ENCODE measurements at places on chromosomes 7 and 10.

- DNase-seq: no peak
Observed at GRCh38 chr10:22704471-22704911, 9.9 kb downstream of the PIP4K2A start.

- no peak for DNase-seq
Observed at GRCh38 chr7:3805151-3805550, 504.1 kb downstream of the SDK1 start.

DNA sequence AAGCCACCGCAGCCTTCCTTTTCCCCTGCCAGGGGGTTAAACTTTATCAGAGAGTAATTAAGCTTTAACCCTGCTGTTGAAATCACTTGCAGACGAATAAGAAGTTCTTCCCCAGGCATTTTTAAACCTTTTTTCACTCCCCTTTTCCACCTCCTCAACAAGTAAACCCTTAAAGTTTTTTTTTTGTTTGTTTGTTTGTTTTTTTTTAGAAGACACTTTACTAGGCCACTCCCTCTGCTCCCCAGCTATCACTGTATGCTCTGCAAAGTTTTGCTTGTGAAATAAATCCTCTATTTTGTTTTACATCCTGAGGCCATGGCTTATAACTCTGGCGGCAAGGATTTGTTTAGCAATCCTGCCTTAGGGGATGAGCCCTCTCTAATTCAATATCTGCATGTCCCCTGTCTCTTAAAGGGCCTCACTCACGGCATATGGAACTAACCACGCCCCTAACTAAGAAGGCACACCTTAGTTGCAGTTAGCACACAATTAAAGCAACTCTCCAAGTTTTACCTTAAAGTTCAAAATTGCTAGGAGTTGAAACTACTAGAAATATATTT, 1354.7 kb upstream of the LRRTM3 start:
- no peak for DNase-seq

DNA sequence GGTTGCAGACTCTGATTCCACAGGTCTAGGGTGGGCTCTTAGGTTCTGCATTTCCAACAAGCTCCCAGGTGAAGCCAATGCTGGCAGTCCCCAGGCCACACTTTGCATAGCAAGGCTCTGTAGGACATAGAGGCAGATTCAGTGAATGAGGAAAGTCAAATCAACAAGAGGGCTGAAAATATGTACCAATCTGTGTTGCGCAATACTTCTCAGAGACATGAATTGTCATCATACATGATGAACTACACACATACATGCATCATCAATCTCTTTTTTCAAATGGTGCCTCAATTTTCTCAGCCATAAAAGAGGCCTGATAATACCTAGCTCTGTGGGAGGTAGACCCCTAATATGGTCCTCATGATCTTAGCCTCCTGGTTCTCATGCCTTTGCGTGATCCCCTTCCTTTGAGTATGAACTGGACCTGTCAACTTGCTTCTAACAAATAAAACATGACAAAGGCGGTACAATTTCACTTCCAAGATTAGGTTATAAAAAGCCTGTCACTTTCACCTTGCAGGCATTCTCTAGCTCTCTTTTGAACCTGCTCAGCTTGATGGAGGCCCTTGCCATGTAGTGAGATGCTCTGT, 49.0 kb downstream of the PIK3CG start:
- DNase-seq: no peak

GRCh38 chr10:130300608-130301020, 164.4 kb downstream of the GLRX3 start:
- DNase-seq: no peak

DNA sequence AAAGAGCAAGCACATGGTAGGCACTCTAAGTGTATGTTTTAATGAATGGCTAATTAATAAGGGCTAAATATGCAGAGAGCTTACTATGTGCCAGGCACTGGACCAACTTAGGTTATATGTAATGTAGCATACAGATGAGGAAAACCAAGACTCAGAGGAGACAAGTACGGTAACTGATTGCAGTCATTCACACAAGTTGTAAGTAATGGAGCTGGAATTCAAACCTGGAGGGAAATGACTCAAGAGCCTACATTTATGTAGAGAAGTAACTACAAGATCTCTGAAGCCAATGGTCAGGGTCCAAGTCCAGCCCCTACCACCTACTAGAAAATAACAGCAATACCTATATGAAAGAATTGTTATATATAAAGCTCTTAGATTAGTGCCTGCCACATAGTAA, 97.3 kb upstream of the KCNIP2 start:
- no peak for DNase-seq

Data from NCI-H526 (cell line).